ENCODE measurements at places on chromosomes 1 and 21.

GRCh38 chr1:205048382-205048781, 5.4 kb downstream of the CNTN2 start:
- no peak for DNase-seq

DNA sequence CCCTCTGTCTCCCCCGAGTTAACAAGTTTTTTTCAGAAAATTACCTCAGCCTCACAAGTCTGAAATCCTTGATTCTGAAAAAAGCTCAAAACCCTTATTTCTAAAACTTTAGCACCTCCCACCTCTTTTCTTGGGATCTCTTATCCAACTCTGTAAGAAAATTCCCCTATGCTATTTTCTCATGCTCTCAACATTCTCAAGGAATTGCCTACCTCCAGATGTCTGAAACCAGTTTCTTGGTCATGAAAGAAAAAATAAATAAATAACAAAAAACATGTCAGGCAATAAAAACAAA, 18.1 kb upstream of the SFPQ start:
- no peak for DNase-seq

GRCh38 chr1:228274452-228275178, 66.8 kb downstream of the OBSCN start:
- DNase-seq = no peak

GRCh38 chr21:15701830-15702229, 28.0 kb upstream of the USP25 start:
- DNase-seq = no peak
